Stimulated activated CD4-positive, alpha-beta T cell treated with anti-CD3 and anti-CD28 coated beads, Interleukin-12 subunit alpha, Interleukin-12 subunit beta, amount 100 ng/mL, for 48 hours (primary cell): ENCODE measurements at places on chromosomes 1 and 21.
A peak's percentile ranks its signal among the peaks of the same experiment; 100 is the strongest.

DNA sequence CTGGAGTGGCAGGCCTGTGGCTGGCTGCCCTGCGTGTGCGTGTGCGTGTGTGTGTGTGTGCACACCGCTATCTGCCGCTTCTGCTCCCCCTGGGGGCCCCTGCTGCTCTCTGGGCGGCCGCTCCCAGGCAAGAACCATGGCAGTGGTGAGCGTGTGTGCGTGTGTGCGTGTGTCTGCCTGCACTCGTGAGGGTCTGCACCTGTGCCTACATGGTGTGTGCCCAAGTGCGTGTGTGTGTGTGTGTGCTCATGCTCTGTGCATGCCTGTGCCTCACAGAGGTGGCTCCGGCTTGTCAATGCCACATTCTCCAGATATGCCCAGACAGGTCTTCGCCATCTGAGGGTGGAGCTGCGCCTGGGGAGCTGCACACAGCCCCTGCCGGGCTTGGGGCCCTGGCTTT, 18.7 kb upstream of the PEX10 start:
- DNase-seq: no peak

- no peak for DNase-seq
Measured at GRCh38 chr1:237166086-237166485, 124.1 kb downstream of the RYR2 start.

DNA sequence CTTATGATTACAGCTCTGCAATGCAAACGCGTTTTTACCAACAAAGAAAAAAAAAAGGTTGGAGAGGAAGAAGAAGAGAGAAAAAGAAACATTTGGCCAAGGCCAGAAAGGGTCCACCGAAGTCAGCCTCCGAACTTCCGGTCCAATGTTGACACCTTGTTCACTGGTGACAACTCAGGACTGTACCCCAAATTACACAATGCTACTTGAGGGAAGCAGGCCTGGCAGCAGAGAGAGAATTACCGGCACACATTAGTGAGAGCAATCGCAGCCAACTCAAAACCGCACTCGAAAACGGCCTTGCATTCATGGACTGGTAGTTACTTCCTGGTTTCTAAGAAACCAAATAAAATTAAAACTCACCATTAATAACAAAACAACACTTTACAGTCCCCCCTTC, 652.5 kb downstream of the KIF26B start:
- no peak for DNase-seq

DNA sequence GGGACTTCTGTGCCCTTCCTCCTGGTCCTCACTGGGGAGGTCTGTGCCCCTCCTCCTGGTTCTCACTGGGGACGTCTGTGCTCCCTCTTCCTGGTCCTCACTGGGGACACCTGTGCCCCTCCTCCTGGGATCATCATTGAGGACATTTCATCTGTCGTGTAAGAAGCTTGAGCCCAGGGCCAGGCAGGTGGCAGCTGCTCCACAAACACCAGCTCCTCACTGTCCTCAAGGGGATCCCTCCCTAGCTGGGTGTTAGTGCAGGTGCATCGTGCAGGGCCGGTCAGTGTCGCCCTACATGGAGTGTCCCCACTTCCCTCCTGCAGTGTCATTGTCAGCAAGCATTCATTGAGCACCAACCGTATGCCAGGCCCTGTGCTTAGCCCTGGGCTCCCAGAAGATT, 312.7 kb downstream of the PTPRU start:
- DNase-seq: no peak

GRCh38 chr1:193184776-193185175, 1.6 kb downstream of the B3GALT2 start:
- no peak for DNase-seq

DNA sequence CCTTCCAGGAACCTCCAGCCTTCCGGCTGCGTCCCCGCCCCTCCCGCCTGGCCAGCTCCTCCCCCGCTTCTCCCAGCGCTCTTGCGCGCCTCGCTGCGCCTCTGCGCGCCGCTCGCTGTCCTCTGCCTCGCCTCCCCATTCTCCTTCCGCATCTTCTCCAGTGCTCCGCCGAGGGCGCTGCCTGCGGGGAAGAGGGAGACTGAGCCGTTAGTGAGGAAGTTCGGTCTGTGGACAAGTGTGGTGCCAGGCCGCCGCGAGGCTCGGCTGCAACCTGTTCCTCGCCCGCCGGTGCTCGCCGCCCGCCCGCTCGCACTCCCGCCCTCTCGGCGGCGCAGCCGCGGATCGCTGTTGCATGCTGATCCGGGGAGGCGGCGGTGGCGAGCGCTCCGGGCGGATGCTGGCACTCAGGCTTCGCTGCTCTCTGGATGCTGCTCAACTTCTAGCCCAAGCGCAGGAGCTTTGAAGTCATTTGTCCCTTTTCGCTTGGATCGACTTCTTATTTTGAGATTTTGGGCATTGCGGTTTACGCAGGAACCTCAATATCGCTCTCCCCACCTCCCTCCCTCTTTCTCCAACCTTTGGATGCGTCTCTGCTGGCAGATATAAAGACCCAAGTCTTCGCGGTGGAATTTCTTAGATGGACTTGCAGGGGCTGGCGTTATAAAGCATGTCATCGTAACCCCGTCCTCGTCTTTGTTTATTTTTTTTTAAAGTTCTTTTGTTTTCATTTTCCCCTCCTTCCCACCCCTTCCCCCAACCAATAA, 614 bp upstream of the CACNA1E start:
- peak; percentile 41 for DNase-seq

- no peak for DNase-seq
Measured at GRCh38 chr1:54721719-54722118, 6.1 kb downstream of the TTC4 start.

DNA sequence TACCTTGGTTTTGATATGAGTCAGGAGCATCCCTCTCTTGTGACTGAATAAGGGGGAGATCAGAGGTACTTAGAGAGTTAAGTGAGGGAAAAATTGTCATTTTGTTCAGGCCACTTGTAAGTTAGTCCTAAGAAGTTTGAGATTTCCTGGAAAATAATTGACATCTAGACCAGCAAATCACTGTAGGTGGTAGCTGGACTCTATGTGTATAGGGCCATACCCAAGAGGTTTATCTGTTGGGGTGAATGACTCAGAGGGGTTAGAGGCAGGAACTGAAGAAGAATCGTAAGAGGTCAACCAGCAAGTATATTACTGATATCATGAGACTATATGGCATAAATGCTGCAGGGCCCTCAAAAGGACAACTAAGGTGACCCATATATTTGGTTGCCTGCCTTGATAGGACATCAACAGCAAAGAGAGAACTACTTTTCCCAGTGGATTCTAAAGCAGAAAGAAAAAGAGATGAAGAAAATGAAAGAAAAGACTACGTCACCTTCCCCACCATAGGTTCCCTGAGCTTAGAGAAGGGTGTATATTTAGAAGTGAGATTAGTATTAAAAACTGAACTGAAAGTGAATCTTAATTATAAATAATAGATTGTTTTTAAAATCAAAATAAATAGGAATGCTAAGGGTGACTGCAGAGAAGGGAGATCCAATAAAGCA, 8.0 kb upstream of the RNPC3 start:
- DNase-seq: no peak

GRCh38 chr1:41851589-41851988, 67.1 kb downstream of the HIVEP3 start:
- DNase-seq: no peak

DNA sequence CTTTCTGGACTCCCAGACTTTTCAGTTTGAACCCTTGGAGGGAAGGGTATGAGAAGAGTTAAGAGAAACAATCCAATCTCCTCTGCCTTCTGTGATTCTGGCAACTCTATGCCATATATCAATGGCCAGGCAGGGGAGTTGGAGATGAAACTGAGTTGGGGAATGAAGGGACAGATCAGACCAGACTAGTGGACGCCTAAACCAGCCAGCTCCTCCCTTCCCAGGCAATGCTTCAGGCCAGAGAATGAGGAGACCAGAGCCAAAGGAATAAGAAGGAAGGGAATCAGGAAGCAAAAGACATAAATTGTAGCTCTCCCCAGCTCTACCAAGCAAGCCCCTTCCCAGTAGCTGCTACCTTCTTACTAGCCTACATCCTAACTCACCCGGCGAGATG, 22.7 kb downstream of the PLEKHA6 start:
- no peak for DNase-seq

DNA sequence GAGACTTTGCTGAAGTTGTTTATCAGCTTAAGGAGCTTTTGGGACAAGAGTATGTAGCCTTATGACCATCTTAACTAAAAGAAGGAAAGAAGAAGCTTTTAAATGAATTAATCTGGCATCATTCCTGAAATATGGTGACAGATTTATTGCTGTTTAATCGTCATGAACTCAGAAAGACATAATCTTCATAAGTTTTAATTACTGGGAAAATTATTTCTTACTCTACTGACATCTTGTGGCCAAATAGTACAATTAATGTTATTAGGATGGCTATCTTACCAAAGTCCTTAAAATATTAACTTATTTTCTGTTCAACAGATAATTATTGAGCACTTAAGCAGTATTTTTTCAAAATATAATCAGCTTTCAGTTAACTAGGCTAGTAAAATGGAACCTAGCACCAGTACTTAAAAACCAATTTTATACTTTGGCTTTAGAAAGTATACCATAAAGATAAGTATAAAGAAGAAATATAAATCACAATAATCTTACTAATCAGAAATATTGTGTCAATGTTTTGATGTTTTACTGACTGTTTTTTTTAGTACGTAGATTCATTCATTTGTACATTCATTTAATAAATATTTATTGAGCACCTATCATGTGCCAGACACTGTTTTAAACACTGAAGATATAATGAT, 34.7 kb upstream of the GPR25 start:
- no peak for DNase-seq

DNA sequence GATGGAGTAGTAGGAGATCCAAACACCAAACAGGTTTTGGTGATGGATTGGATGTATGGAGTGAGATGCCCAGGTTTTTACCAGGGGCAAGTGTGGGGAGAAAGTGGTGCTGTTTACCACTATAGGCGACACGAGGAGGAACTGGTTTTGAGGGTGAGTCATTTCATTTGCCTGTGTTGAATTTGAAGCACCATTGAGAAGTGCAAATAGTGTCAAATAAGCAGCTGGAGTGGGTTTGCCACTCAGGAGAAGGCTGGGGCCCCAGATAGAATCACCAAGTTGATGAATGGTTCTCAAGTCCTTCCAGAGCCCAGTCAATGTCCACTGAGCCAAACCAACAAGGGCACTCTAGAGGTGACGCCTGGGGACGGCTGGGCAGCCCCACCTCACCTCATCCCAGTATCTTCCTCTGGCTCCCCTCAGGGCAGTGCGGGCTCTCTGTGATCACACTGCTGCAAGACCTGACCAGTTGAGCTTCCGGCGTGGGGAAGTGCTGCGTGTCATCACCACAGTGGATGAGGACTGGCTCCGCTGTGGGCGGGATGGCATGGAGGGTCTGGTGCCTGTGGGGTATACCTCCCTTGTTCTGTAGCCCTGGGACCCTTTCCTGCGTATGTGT, 9.4 kb downstream of the RUSC1 start:
- DNase-seq: no peak

GRCh38 chr21:29218749-29219148, 80.0 kb upstream of the BACH1 start:
- no peak for DNase-seq

GRCh38 chr1:25651824-25652741, 35.5 kb downstream of the MAN1C1 start:
- no peak for DNase-seq

DNA sequence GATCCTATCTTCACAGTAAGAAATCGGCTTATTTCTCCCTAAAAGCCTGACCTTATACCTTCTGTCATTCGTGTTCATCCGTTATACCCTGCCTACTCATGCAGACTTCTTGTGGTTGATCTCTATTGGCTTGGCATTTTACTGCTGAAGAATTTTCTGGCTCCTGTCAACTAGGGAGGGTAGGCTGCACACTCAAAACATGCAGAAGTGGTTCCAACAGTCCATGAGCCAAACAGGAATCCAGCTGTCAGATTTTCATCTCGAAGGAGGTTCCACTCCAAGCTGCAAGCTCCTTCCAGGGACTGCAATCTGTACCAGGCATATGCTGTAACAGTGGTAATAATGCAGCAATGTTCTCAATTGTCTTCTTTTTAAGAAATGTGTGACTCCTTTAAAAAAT, 10.1 kb downstream of the DNAJC11 start:
- no peak for DNase-seq

DNA sequence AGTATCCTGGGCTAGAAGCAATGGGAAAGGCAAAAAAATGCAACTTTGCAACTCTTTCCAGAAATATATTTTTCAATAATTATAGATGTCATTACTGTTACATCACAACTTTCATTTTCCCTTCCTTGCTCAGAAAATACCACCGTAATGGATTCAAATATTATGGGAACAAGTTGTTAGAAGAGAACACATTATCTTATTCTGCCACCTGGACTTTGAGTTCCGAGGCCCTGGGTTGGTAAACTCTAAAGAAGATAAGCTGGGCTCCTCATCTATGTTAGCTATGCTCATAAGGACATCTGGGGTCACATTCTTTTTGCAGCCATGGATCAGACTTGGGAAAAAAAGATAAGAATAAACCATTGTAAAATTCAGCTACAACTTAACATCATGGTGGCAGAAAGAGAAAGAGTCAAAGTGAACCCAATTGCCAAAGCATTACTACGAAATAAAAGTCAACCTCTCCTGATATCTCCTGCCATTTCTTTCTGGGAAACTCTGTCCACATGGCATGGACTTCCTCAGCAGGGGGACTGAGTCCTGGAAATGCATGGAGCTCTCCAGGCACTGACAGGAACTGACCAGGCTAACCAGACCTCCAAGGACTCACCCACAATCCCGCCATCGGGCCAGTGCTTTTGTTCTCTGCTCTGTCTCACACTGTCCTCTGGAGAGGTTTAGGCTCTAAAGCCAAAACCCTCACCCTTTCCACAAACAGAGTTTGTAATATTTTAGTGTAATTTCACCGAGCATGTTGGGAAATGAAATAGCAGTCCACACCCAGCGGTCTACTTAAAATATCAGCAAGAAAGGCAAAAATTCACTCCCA, 499.1 kb upstream of the RUNX1 start:
- no peak for DNase-seq

DNA sequence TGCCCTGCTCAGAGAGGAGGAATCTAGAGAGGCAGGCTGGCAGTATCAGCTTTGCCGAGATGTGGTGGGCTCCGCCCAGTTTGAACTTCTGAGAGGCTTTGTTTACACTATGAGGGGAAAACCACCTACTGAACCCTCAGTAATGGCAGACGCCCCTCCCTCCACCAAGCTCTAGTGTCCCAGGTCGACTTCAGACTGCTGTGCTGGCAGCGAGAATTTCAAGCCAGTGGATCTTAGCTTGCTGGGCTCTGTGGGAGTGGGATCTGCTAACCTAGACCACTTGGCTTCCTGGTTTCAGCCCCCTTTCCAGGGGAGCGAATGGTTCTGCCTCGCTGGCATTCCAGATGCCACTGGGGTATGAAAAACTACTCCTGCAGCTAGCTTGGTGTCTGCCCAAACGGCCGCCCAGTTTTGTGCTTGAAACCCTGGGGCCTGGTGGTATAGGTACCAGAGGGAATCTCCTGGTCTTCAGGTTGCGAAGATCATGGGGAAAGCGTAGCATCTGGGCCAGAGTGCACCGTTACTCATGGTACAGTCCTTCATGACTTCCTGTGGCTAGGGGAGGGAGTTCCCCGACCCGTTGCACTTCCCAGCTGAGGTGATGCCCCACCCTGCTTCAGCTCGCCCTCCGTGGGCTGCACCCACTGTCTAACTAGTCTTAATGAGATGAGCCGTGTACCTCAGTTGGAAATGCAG, 43.6 kb downstream of the C21orf91 start:
- DNase-seq: no peak

GRCh38 chr1:224245188-224245587, 62.1 kb downstream of the DEGS1 start:
- no peak for DNase-seq

GRCh38 chr21:26708223-26708800, 135.2 kb upstream of the CYYR1 start:
- no peak for DNase-seq
